Activated CD4-positive, alpha-beta T cell treated with anti-CD3 and anti-CD28 coated beads, Interleukin-2, amount 50 U/mL, for 24 hours (primary cell): ENCODE measurements at places on chromosomes 6 and 20.
A peak's percentile ranks its signal among the peaks of the same experiment; 100 is the strongest.

DNA sequence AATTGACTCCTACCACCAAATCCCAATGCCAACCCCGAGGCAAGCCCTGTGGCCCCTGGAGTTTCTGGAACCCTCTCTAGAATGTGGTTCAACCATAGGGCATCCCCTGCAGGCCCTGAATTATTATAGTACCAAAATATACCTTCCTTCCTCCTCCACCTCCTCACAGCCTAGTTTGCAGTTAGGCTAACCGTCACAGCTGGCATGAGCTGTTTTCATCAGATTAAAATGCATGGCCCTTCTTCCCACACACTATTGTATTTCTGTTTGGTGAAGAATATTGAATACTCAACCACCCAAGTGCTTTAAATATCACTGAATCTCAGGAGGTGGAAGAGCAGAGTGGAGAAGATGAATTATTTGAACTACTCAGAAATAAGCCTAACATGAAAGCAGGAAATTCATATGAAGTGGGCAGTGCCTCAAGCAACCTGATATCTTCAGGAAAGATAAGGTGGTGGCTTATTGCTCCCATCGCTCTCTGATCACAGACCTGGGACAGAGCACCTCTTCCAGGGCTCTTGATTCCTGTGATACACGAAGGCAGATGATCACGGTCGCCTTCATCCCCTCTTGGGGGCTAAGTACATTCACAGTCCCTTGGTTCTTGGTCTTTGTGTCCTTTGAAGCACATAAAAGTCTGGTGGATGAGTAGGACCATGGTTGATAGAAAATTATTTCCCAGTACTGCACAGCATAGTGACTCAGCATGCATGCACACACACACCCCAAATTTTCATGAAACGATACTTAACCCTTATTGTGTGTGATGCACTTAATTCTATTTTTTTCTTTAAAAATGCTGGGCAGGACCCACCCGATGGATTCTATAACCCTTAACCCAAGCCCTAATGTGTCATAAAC, 90.9 kb downstream of the PSMG4 start:
- no peak for DNase-seq

GRCh38 chr6:1365686-1366085, 23.7 kb upstream of the FOXF2 start:
- no peak for DNase-seq

DNA sequence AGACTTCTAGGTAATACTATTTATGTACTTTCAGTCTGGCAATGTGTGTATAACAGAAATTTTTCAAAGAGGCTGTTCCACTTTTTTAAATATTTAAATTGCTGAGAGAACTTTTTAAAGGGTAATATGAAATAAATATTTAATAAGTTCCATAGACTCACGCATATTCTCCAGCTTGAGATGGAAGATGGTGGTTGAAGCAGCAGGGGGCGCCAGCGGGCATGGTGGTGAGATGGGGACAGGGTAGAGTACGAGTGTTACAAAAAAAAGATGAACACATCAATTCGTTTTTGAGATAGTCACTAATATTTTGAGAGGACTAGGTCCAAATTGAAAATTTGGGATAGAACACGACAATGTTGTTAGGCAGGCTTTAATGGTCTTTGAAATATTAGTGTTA, 68.4 kb downstream of the RSPO3 start:
- peak; percentile 16 for DNase-seq

GRCh38 chr20:25319241-25320034, 71.2 kb downstream of the ABHD12 start:
- DNase-seq = no peak

GRCh38 chr6:49430187-49430586, 32.9 kb downstream of the MMUT start:
- DNase-seq = no peak

- no peak for DNase-seq
Measured at GRCh38 chr6:139448051-139448649, 73.7 kb upstream of the CITED2 start.

DNA sequence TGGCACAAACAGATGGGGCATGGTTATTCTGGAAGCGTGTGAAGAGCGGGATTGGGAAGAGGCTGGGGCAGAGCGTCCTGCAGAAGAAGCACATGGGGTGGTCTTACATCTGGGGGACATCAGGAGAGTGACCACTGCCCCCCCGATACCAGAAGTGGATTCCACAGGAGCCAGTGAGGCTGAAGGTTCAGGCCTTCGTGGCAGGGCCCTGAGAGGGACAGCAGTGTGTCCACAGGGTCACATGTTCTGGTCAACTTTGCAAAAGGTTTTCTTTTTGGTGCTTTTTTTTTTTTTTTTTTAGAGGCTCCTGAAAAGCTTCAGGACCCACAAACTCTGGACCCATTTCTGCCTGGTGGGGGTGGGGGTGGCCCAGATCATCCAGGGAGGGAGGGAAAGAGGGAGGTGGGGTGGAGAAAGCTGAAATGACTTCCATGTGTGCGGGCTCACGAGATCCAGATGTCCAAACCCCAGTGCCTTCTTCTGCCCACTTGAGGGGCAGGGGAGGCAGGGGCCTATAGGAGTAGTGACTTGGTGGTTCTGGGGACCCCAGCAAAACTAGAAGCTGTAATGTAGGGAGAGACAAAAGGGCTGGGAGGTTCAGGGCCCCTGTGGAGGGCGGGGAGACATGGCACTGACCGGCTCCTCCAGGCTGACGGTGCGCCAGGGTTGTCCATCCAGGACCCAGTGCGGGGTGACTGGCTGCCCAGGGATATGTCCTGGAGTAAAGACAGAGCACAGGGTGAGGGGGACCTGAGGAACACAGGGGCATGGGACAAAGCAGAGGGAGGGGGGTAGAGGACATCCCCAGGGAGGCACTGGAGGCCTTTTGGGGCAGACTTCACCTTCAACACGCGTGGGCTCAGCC, 2.7 kb downstream of the ADAM33 start:
- no peak for DNase-seq

DNA sequence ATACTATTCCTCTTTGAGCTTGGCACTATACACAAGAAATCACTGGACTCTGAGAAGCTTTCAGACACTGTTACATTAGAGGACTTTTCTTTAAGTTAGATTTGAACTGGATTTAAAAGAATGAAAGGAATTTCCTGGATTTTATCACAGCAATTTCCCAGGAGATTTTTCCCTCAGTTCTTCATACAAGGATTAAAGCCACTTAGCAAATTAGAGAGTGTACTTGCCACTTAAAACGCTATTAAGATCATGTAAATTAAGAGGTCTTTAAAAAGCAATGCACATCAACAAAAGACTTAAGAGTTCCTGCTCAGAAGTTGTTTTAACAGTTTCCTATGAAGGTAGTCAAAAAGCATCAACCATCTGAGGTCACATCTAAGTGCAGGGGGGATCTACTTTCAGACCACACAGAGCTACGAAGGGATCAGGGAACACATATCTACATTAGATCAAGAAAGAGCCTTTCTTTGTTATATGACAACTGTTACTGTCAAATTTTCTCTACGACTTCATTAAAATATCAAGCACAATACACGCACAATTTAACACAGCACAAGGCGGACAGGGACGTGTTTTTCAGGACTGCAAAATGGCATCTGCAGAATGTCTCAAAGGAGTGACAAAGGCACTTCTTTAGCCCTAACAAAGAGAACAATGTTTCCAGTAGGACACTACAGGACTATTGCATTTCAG, 65.8 kb downstream of the EPB41L2 start:
- no peak for DNase-seq

GRCh38 chr6:154901876-154902552, 93.1 kb upstream of the TIAM2 start:
- no peak for DNase-seq

DNA sequence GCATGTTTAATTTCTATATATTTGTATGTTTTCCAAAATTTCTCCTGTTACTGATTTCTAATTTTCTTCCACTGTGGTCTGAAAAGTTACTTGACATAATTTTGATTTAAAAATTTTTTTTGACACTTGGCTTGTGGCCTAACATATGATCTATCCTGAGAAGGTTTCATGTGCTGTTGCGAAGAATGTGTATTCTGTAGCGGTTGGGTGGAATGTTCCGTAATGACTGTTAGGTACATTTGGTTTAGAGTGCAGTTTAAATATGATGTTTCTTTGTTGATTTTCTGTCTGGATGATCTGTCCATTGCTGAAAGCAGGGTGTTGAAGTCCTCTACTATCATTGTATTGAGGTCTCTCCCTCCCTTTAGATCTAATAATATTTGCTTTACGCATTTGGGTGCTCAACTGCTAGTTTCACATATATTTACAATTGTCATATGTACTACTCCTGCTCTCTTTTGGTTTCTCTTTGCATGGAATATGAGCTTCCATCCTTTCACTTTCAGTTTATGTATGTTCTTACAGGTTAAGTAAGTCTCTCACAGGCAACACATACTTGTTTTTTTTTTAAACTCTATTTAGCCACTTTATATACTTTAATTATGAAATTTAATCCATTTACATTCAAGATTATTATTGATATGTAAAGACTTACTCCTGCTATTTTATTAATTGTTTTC, 19.5 kb upstream of the EDN1 start:
- DNase-seq = no peak
